Activated B cell treated with CpG ODN at 0.5 μM for 24 hours (primary cell): ENCODE measurements at places on chromosomes 3 and 15.
A peak's percentile ranks its signal among the peaks of the same experiment; 100 is the strongest.

DNA sequence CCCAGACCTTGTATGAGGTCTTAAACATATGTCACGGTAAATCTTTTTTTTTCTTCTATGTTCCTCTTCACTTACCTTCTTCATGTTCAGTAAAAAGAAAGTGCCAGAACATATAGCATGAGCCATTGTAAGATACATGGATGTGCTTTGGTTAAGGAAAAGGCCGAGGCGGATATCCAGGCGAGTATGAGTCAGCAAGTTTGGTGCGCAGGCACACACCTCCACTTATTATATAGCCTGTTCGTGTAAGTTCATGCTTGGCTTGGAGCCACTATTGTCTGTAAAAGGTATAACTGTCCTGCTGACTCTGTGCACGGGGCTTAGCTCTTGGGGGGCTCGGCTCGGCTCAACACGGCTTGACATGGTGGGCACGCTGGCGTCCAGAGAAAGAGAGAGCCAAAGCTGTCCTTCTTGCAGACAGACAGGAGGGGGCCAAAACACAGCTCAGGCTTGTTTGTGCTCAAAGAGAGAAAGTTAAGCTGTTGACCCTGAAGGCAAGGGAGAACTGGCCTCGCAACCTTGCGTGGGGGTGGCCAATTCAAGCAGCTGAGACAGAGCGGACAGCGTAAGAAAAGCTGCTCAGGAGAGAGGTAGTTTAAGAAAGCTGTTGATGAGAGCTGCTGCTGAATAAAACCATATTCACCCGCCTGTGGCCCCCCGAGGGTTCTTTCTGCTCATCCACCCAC is 251.2 kb downstream of the SLC9A9 start:
- no peaks in the 10 kb centered on the region for H3K27me3 ChIP-seq
- H3K36me3 ChIP-seq, result no peaks in the 10 kb centered on the region
- H3K4me1 ChIP-seq, result peaks cover 23% of the 10 kb centered on the region

GRCh38 chr3:3666664-3667063 is 132.6 kb upstream of the LRRN1 start:
- peaks cover 13% of the 10 kb centered on the region for H3K4me1 ChIP-seq
- H3K4me3 ChIP-seq, result no peak overlapping the region
- H3K36me3 ChIP-seq, result no peaks in the 10 kb centered on the region
- H3K27ac ChIP-seq, result no peak overlapping the region

GRCh38 chr3:49351521-49352011 is 6.6 kb downstream of the GPX1 start:
- peaks cover 10% of the 10 kb centered on the region for H3K36me3 ChIP-seq
- peak overlapping the region; percentile 79 for H3K27ac ChIP-seq
- peaks cover 47% of the 10 kb centered on the region for H3K4me1 ChIP-seq
- no peak for DNase-seq
- H3K27me3 ChIP-seq, result no peaks in the 10 kb centered on the region
- H3K4me3 ChIP-seq, result peak overlapping the region; percentile 28

- no peaks in the 10 kb centered on the region for H3K27me3 ChIP-seq
- H3K36me3 ChIP-seq, result no peaks in the 10 kb centered on the region
- no peaks in the 10 kb centered on the region for H3K4me1 ChIP-seq
- H3K4me3 ChIP-seq, result no peak overlapping the region
- H3K27ac ChIP-seq, result no peak overlapping the region
These were observed 24.1 kb downstream of the MAGI1 start for GRCh38 chr3:66014651-66015050.

DNA sequence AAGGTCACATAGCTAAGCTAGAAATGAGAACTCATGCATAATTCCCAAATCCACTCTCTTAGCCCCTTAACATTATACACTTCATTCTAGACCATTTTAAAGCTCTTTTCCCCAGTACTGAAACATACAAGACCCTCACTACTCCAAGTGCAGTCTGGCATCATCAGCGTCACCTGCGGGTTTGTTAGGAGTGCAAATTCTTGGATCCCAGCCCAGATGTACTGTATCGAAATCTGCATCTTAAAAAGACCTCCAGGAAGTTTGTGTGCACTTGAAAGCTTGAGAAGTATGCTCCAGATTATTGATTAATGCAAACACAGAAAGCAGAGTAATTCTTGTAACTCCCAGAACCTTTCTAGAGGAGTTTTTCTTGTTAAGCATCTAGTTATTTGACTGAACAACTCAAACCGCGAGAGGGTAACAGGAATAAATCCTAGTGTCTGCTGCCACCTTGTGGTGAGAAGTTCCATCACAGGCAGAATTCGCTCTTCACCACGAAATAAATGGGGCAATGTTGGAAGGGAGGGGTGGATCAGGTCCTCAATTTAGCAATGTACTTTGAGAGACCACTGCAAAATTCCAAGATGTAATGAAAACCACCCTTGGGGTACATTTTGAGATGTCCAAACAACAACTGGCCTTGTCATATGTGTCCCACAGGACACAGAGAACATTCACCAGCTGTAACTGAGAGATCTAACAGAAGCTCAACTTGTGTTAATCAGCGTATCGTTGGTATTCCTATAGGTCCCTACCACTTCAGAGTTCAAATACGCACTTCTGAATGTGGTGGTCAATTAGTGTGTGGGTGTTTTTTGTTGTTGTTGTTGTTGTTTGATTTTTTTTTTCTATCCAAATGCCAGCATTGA is 583 bp upstream of the C3orf49 start:
- DNase-seq, result peak; percentile 21
- H3K36me3 ChIP-seq, result no peaks in the 10 kb centered on the region
- no peaks in the 10 kb centered on the region for H3K27me3 ChIP-seq
- no peaks in the 10 kb centered on the region for H3K4me1 ChIP-seq
- H3K4me3 ChIP-seq, result no peak overlapping the region
- no peak overlapping the region for H3K27ac ChIP-seq

DNA sequence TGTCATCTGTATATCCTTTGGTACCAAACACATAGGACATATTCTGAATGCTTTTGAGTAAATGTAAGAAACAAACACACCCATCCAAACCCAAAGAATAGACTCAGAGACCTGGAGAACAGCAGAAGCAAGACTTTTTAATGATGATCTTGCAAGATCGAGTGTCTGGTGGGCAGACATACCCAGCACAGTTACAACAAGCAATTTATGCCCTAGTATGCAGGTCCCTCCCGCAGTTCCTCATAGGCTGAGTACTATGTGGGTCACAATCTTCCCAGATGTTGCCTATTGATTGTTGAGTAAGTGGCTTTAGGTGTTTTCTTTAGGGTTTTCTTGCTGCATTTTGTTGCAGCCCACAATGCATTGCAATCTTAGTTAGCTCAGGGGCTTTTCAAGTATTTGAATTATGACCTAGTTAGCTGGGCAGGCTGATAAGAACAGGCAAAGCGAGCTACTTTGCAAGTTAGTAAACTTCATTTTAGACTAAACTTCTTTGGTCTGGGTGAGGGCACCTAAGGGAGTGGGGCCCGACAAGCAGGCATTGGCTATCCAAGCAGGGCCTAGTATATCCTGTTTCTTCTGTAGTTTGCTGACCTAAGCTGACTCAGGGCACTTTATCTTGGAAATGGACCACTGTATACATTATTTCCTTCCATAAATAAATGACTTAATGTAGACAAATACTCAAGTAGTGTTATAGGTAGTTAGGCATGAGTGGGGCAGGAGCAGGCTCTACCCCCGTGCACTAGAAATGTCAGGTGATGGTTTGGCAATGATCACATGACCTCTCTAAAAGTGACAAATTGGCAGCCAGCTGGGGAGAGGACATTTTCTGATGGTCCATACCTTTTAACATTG is 87.3 kb upstream of the LIPC start:
- DNase-seq, result no peak
- H3K27me3 ChIP-seq, result peaks cover 2% of the 10 kb centered on the region
- H3K36me3 ChIP-seq, result no peaks in the 10 kb centered on the region
- H3K4me1 ChIP-seq, result no peaks in the 10 kb centered on the region
- H3K27ac ChIP-seq, result no peak overlapping the region
